GM03348 (cell line): ENCODE measurements at places on chromosomes 7 and 10.

- DNase-seq, result peak; percentile 87
Observed at GRCh38 chr7:73811760-73812168, 19.0 kb upstream of the CLDN4 start.

DNA sequence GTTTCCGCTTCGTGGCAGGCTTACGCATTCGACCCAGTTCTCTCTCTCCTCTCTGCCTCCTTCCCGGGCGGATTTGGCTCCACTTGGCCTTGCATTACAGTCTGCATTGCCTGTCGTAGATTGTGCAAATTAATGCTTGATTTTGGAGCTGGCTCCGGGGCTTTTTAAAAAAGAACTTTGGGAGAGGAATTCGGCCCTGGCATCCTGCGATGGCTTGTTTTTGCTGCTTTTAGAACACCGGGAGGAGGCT lies 767 bp downstream of the EIF4EBP2 start:
- DNase-seq, result no peak

DNA sequence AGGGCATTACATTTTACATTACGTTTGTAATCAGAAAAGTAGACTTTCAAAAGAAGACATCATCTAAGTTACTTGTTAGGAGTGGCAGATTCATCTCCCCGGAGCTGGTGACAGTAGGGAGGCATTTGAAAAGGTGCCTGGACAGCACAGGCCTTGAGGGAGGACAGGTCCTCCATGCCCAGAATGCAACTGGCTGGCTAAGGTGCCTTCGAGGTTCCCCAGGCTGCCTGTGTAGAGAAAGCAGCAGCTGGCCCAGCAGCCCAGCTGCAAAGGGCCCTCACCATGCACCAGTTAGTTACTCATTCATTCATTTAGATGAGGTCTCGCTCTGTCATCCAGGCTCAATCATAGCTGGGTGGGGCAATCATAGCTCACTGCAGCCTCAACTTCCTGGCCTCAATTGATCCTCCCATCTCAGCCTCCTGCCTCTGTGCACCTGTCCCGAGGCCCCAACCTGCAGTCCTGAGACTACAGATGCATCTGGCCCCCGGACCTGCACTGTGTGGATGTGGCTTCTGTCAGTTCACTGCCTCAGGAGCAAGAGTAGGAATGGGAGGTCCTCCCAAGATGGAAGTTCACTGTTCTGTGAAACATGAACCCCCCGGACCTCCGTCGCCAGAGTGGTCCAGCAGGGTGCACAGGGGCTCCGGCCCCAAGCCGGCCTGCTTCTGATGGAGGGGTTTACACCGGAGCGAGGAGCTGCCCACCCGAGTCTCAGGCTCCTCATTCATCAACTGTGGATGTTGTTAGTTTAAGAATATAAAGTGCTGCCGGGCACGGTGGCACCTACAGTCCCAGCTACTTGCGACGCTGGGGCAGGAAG lies 36.6 kb downstream of the PRKAG2 start:
- DNase-seq, result no peak

DNA sequence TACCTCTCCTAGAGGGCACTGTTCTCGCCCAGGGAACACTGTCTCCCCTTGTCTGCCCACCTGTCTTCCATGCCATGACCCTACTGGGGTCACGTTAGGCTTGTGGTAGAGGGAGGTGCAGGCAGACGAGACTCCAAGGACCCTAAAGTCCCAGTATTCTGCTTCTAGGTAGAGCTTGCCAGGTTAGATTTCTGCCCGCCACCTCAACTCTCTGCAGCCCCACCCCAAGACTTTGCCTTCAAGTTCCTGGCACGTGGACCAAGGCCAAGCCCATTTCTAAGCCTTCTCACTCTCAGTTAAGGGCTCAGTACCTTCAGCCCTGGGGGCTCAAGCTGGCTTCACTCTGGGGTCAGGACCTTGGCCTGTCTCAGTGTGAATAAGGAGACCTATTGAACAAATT lies 16.1 kb downstream of the PRKAG2 start:
- no peak for DNase-seq

- no peak for DNase-seq
Observed at GRCh38 chr10:128411643-128412042, 285.4 kb upstream of the MKI67 start.

DNA sequence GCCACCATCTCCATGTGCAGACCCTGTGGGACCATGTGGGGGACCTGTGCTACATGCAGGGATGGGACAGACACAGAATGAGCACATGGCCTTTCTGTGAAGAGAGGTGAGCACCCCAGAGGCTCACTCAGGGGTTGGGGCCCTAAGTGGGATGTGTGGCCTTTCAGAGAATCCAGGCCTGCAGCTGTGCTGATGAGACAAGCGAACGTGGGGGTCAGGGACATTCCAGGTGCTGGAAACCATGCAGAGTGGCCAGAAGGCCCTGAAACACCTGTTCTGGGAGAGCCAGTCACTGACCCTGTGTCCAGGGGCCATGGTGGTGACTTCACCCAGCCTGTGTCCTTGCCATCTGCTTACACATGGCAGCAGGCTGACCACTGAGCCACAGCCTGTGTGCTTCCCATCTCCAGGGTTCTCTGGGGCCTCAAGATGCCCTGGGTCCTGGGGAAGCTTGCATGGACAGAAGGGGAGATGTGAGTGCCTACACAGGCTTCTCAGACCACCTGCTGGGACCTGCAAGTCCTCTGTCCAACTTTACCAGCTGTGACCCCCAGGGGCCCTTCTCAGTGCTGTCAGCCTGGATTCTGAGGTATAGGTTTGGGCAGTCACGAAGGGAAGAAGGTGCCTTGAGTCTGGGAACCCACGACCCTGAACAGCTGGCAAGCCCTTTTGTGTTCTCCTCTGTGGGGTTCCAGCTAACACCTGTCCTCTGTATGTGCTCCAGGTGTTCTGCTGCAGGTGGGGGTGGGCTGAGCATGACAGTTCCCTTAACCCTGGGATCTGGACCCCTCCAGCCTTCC lies 17.6 kb downstream of the RAMP3 start:
- DNase-seq, result no peak

DNA sequence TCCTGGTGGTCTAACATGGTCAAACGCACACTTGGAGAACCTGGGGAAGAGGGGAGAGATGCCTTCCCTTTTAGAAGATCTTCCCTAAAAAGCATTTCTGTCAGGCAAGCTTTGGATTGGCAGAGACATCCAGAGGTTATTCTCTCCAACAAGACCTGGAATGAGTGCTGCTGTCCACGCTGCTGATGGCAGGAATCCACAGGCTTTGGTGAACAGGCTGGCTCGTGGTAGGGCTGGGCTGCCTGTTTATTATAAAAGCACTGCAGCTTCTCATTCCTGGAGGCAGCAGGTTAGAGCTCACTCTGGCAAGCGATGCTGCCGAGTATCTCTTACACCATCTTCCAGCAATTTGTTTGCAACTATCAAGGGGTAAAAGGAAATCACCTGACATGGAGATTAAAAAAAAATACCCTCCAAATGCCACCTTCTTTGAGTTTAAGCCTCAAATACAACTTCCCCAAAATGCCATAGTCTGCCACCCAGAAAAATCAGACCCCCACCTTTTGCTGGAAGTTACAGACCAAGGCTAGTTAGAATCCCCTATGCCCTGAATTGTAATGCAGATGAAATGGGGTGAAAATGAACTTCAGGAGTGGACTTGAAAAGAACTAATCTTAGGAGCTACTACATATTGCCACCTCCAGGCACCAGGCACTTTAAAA lies 152.1 kb upstream of the KMT2E start:
- DNase-seq, result no peak

DNA sequence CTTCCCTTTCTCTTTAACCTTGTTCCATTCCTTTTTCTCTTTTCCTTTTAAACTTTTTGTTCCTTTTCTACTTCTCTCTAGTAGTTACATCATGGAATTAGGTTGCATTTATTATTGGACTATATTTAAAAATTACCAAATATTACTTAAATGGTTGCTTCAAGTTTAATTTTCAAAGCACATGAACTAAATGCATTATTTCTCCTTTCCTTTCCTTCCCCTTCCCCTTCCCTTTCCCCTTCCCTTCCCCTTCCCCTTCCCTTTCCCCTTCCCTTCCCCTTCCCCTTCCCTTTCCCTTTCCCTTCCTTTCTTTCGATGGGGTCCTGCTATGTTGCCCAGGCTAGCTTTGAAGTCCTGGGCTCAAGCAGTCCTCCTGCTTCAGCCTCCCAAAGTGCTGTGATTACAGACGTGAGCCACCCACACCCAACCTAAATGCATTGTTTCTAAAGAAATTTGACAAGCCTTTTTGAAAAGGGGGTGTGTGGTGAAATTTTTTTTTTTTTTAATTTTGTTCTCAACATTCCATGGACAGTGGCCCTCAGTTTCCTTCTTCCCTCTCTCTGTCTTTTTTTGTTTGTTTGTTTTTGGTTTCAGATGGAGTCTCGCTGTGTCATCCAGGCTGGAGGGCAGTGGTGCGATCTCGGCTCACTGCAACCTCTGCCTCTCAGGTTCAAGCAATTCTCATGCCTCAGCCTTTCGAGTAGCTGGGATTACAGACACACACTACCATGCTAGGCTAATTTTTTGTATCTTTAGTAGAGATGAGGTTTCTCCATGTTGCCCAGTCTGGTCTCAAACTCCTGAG lies 31.2 kb downstream of the TMEM60 start:
- DNase-seq, result no peak

DNA sequence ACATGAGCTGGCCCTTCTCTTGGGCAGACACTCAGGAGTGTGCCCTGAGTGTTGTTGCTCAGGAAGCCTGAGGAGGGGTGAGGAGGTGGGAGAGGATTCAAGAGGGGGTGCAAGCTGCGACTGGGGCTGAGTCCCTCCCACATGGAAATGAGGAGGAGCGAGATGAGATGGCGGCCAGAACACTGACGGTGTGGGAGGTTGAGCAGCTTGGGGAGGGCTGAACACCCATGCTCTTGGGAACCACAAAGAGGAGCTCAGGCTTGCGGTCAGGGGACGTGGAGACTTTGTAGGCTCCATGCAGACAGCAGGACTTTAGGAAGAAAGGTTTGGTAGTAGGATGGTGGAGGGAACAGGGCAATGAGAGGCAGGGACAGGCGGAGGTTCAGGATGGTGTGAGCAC lies 163.2 kb upstream of the SHH start:
- DNase-seq, result no peak

GRCh38 chr10:97291357-97292096 lies 910 bp downstream of the ARHGAP19 start:
- DNase-seq, result peak; percentile 28

GRCh38 chr10:117748058-117748457 lies 205.5 kb downstream of the EMX2 start:
- no peak for DNase-seq

DNA sequence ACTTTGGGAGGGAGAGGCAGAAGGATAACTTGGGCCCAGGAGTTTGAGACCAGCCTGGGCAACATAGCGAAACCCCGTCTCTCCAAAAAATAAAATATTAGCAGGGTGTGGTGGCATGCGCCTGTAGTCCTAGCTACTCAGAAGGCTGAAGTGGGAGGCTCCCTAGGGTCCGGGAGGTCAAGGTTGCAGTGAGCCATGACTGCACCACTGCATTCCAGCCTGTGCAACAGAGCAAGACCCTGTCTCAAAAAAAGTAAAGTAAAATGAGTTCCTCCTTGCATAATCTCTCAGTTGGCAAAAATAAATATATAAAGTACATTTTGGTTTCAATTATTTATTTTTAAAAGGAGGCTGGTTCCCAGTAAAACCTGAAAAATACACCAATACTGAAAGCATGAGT lies 11.8 kb downstream of the NANOS1 start:
- no peak for DNase-seq

DNA sequence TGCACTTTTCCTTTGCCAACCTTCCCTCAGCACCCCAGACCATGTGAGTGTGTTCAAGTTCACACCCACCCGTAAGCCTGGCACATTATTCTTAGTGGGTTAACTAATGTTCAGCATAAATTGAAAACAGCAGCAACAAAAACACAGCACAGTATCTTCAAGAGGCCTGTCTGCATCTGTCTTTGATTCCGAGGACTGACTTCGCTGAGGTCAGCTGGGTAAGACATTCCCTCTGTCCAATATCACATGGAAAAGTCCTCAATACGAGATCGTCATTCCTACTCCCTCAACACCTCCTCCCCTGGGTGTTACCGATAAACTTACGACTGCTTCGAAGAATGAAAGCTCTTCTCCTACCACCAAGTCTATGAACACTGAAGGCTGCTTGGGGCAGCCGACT lies 218.8 kb downstream of the SFMBT2 start:
- DNase-seq, result no peak

- no peak for DNase-seq
Observed at GRCh38 chr10:77911535-77912123, 14.9 kb downstream of the DLG5 start.

DNA sequence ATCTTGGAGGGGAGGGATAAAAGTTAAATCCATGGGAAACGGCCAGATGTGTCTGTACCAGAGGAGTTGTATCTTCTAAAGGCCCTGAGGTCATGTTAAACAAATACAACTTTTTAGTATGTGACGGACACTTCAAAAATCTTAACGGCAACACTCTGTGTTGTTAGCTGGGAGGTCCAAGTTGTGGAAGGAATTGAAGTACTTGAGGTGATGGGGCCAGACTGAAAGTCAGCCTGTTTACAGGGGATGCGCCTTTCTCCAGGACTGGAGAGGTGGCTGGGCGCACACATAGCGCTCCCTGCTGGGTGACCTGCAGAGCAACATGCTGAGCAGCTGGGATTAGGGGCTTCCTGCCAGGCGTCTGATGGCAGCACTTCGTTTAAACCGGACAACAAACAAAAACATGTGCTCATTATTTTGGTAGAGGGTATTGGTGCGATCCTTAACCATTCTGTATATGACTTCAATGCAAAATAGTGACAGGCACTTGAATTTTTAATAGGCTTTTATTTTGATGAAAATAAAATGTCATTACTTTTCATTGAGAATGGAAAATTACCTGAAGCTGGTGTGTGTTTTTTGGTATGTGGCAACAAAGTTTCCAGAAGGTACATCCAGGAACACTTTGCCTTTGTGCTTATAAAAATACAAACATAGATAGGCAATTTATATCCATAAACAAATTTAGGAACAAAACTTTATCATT lies 198.2 kb downstream of the MLLT10 start:
- DNase-seq, result peak; percentile 83

GRCh38 chr7:102983602-102984001 lies 70.8 kb downstream of the LRRC17 start:
- DNase-seq, result no peak

GRCh38 chr10:121984463-121984862 lies 4.5 kb upstream of the TACC2 start:
- DNase-seq, result no peak
